ENCODE measurements at places on chromosomes 11 and 22.

DNA sequence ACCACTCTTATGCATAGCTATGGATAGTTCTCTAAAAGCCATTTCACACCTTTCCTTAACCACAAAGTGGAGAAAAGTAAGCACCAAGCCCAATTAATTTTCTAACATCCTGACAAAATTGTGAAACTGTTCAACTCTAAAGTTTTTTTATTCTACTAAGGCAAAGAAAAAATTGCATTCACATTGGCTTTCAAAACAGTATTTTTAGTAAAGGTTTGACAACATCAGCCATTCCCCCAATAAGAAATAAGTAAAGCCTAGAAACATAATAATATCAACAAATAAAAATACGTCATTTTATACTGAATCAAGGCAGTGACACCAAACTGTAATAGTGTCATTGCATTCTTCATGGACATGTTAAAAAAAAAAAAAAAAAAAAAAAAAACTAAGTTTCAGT is 11.1 kb downstream of the FAM168A start:
- no peak for DNase-seq

GRCh38 chr11:67656278-67656922 is 5.9 kb upstream of the ACY3 start:
- DNase-seq: no peak

DNA sequence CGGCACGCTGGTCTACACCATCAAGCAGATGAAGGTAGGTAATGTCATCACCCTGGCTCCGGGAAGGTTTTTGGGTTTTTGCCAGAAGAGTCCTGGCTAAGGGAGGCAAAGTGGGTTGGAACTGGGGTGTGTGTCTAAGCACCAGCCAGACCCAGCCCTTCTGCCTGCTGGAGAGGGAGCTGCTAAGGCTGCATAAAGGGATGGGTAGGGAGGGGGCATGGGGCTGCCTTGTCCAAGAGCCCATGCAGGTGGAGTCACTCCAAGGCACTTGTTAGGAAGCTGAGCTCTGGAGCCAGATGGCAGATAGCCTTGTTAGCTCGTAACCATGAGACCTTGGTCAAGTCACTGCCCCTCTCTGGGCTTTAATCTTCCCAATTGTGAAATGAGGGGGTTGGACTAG is 48.0 kb downstream of the TIMP3 start:
- no peak for DNase-seq

- no peak for DNase-seq
These were observed 196.3 kb downstream of the CTTN start for GRCh38 chr11:70594606-70595005.

GRCh38 chr22:36911887-36912661 is 1.4 kb upstream of the CSF2RB start:
- DNase-seq: no peak

All from stimulated activated CD8-positive, alpha-beta memory T cell treated with anti-CD3 and anti-CD28 coated beads, Interleukin-2, amount 100 ng/mL, for 1 hour (primary cell).